ENCODE measurements at places on chromosomes 16 and 17.
A peak's percentile ranks its signal among the peaks of the same experiment; 100 is the strongest.

GRCh38 chr17:40038882-40039513 is 15.2 kb downstream of the MED24 start:
- peak; percentile 91 for DNase-seq

GRCh38 chr17:77372444-77373298 is 231.9 kb downstream of the SEC14L1 start:
- DNase-seq = peak; percentile 76

DNA sequence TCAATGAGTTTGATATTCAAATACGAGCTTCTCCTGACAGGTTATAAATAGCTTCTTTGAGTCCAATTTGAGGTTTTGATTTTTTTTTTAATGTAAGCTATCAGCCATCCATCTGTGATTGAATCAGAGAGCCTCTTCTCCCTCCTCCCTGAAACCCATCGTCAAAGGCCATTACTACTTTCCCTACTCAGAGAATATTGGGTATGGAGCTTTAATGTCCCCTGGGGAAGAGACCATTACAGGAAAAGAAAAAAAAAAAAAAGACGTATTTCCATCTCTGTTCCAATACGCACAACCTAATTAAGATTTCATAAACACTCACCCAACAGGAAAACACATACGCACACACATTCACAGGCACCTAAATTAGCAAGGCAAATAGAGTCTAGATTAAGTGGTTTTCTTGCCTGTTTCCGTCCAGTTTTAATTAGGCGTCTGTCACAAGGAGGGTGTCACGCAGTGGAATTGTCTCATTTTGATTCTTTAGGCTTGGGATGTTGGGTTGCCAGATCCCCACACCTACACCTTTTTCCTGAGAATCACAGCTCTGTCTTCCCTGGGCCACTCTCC is 194.3 kb upstream of the RPL38 start:
- DNase-seq = no peak

- DNase-seq = no peak
These were observed 705.7 kb downstream of the MAF start for GRCh38 chr16:78894886-78895285.

DNA sequence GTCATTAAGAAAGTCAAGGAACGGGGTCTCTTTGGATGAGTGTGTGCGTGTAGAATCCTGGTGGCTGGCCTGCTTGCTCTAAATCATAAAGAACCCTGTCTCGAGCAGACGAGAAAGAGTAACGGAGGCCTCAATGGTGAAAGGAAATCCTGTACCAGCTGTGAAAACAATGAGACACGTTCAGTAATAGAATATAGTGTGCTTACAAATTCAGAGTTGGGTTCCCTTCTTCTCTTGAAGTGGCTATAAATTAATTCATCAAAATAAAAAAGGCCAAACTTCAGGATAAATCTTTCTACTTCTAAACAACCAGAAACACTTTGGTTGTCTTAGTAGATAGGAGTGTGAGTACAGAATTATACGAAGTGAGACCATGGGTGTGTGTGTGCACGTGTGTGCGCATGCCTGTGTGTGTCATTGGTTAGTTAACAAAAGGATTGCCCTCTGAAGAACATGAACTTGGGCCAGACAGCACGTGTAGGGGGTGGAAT is 48.5 kb downstream of the WWOX start:
- DNase-seq = no peak

DNA sequence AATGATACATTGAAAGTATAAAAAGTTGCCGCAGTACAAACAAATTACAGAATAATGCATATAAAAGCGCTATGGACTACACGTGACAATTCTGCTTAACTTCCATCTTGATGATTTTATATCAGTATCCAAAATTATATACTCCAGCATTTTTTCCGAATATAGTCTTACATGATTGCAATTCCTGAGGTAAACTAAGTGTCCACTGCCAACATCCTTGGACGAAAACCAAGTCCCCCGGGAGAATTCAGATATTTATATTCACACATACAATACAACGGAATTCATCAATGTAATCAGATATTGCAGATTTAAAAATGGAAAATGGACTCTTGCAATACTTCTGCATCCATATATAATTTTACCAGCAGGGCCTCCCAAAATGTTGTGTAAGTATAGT is 8.9 kb upstream of the MYH11 start:
- no peak for DNase-seq

DNA sequence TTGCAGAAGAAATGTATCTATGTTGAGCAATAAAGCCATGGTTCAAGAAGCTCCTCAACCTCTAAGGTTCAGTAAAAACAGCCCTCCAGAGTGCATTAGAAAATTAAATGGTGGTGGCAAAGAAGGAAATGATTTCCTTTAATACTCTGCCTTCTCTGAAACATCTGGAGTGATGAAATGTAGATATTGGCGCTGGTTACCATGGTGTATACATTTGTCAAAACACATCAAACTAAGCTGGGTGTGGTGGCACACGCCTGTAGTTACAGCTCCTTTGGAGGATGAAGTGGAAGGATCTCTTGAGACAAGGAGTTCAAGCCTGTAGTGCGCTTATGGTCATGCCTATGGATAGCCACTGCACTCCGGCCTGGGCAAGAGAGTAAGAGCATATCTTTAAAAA is 6.0 kb downstream of the CAPNS2 start:
- no peak for DNase-seq

GRCh38 chr17:42579794-42580551 is 2.4 kb upstream of the PSMC3IP start:
- DNase-seq = no peak

- no peak for DNase-seq
These were observed 10.6 kb upstream of the SUZ12 start for GRCh38 chr17:31926100-31926729.

DNA sequence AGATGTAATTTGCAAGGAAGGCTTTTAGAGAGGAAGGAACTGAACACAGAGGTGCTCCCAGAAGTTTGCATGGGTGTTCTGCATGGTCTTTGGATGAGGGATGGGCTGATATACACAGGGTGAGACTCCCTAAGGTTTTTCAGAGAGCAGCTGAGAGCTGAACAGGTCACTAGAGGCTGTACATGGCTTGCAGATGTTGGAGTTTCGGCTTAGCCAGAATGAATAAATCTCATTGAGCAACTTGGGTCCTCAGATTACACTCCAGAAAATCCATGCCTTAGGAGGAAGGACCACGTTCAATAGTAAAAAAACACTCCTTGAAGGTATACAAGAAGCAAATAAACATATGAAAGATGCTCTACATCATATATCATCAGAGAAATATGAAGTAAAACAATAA is 7.5 kb upstream of the ITGB3 start:
- DNase-seq = no peak

DNA sequence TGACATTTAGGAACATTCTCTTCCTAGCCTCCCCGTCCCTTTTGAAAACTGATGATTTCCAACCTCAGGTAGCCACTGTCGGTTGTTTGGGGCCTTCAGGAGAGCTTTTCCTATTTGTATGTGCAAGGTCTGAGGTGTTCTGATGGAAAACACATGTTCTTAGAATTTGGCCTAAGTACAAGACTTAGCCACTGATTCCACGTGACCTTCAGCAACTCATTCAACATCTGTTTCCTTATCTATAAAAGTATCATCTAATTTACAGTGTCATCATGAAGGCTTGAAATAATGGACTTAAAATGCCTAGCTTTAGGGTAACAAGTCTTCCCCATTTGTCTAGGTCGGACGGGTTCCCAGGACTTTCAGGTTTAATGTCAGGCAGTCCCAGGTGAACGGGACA is 259.3 kb downstream of the SOX9 start:
- no peak for DNase-seq

DNA sequence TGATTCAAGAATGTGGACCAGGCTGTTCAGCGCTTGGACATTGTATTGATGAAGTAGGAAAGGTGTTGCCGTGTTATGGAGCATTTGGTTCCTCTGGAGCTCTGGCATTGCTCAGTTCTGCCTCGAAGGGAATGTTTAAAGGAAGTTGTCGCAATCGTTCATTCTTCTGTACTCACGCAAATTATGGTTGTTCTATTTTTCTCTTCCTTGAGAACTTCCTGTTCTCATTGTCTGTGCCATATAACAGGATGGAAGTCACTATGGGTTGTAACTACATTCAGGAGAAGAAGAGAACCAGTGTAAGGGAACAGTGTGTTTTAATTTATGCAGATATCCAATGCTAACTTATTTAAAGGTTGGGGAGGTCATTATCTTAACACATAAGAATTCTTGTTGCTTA is 13.0 kb downstream of the PCTP start:
- no peak for DNase-seq

- DNase-seq = no peak
These were observed 7.1 kb downstream of the GEMIN4 start for GRCh38 chr17:744937-745336.
